ENCODE measurements at places on chromosomes 2 and 18.
A peak's percentile ranks its signal among the peaks of the same experiment; 100 is the strongest.

GRCh38 chr2:223725494-223725893, 111.9 kb downstream of the AP1S3 start:
- DNase-seq: no peak

DNA sequence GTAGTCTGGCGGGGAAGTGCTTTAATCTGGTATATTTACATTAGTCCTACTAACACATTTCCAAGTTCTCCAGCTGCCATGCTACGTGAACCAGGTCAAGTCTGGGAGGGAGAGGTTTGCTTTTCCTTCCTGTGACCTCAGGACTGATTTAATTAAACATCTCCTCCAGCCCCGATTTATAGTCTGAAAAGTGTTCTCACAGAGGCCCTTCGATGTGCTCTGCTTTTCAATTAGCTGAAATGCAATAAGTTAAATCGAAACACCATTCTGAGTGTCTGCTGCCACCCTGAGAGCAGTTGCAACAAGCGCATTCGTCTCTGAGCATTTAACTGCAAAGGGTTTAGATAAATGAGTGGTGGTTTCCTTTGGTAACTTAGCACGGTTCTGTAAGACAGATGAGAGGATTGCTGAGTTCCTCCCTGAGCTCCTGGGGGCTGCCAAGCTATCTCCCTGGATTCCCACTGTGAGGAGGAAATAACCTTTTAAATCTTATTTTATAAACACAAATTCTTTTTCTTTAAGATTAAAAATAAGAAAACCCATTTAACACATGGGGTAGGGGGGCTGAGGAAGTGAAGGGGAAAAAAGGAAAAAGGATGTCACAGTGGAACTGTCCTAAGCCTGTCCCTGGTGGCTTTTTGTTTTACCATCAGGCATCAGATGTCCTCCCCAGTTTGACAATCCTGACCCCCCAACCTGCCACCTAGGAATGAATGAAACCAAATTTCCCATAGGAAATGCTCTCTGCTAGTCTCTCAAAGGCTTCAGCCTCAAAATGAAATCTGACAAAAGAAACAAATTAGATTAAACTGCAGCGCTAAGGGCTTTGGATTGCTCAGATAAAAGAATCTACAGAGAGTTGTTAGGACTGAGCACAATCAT, 56.5 kb upstream of the CREB1 start:
- DNase-seq: peak; percentile 81

GRCh38 chr2:181106229-181106628, 125.8 kb downstream of the UBE2E3 start:
- no peak for DNase-seq

GRCh38 chr2:229025653-229026052, 245.4 kb downstream of the PID1 start:
- DNase-seq: no peak
